ENCODE measurements at places on chromosomes 5 and 9.

GRCh38 chr9:73118898-73119554 is 32.6 kb upstream of the ANXA1 start:
- DNase-seq, result no peak

DNA sequence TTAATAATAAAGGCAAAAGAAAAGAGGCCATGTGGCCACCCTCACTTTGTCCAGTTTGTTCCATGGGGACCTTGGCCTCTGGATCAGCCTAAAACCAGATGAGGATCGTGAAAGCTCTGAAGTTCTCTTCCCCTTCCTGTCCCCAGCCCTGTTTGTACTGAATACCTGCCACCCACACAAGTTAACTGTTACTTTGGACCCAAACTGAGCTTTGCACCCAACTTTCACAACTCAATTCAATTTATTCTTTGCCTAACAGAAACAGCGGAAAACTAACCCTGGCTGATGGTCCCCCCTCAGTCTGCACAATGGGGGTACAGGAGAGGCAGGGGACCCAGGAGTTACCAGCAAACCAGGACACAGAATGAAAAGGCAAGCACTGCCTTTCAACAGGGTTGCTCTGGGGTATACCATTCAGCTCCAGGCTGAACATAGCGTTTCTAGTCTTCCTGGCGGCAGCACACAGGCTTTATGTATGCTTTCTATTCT is 28.2 kb downstream of the ABCA1 start:
- no peak for DNase-seq

DNA sequence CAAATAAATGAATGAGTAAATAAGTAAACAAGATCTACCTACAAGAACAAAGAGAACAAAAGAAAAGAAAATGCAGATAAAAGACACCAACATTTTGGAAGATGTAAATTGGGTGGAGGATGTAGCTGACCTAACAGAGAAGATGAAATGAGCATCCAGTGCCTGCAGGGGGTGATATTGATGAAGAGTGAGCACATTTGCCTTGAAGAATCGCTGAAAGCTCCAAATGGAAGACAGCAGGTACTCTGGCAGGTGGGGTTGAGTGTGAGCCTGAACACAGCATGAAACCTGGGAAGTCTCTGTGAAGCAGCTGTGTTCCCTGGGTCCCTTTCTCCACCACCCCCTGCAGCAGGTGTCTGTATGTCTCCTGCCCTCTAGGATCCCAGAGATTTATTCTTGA is 125.6 kb downstream of the NXNL2 start:
- no peak for DNase-seq

- no peak for DNase-seq
Observed at GRCh38 chr5:44839018-44839681, 30.4 kb downstream of the MRPS30 start.

DNA sequence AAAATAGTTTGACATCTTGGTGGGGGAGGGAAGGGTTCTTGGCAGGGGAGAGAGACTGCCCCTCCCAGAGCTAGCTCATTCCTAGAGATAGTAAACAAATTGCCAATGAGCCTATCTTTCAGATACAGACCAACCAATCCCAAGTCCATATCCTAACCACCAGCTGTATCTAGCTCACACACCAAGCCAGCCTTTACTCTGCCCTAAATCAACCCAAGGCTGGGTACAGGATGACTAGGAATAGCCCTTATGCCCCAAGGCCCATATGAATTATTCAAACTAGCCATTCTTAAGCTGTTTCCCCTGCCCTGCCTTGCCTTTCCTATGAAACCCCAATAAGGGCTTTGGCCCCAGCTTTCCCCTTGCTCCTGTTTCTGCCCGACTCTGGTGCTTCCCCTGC is 281.3 kb upstream of the PANK3 start:
- DNase-seq, result no peak

- no peak for DNase-seq
Observed at GRCh38 chr5:115894342-115894741, 52.6 kb downstream of the AP3S1 start.

DNA sequence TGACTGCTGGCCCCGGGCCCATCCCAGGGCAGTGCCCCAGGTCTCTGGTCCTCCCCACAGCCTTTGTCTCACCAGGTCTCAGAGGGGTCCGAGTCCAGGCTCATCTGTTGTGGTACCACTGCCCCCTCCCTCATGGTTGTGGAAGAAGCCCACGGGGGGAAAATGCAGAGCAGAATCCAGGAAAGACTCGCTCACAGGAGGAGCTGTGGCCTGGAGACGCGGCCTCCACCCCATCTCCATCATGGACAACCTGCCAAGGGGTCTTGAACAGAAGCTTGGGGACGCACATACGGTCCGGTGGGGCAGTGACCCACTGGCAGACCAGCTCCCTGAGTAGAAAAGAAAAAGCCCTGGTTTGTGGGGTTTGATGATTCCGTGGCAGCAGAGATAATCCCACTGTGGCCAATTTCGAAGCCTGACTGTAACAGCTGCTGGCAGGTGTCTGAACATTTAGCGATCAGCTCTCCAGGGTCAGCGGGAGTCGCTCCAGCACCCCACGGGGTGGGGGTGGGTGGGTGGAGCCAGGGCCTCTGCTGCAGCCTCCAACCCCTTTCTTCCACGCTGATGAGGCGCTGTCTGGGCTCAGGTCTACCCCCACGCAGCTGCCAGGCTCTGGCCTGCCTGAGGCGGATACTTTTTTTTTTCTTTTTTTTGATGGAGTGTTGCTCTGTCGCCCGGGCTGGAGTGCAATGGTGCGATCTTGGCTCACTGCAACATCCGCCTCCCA is 1.9 kb upstream of the GRIN1 start:
- no peak for DNase-seq

- DNase-seq, result no peak
Observed at GRCh38 chr9:98660541-98660940, 48.2 kb downstream of the GABBR2 start.

- no peak for DNase-seq
Observed at GRCh38 chr5:154603953-154604679, 126.1 kb upstream of the HAND1 start.

DNA sequence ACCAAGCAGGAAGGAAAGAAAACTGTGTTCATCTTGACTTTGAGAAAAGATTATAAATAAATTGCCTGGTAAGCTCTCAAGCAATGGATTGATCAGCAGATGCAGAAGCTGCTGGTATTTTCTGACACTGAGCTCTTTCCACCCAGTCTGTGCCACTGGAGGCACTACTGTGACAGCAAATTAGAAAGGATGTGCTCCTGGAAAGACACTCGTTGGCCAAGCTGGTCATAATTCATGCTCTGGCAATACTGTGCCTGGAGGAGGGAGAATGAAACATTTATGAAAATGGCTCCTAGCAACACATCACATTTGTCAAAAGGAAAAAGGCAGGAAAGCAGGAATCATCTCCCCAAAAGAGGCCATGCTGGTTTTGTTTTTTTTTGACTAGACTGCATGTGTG is 84.2 kb downstream of the CAVIN4 start:
- no peak for DNase-seq

DNA sequence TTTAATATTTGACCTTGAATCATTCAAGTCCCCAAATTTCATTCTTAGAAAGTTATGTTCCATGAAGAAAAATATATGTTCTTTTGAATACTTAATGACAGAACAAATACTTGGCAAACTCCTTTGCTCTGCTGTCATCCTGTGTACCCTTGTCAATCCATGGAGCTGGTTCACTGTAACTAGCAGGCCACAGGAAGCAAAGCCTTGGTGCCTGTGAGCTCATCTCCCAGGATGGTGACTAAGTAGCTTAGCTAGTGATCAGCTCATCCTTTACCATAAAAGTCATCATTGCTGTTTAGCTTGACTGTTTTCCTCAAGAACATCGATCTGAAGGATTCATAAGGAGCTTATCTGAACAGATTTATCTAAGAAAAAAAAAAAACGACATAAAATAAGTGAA is 65.4 kb downstream of the WDR41 start:
- DNase-seq, result no peak

GRCh38 chr9:92378865-92379560 is 25.4 kb downstream of the OGN start:
- no peak for DNase-seq

DNA sequence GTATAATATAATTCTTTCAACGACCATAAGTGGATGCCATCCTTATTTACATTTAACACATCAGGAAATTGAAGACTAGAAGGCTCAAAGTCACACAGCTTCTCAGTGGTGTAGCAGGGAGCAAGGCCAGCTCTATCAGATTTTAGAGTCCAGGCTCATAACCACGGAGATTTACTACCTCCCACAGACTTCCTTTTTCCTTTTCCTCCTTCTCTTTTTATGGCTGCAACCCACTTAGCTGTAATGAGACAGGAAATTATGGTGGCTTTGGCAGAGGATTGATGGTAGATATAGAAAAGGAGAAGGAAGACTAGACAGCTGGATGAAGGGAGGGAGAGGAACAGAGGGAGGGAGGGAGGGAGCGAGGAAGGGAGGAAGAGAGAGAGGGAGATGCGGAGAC is 47.4 kb downstream of the SPEF2 start:
- no peak for DNase-seq

- no peak for DNase-seq
Observed at GRCh38 chr5:59231221-59231931, 648.5 kb downstream of the RAB3C start.

- no peak for DNase-seq
Observed at GRCh38 chr5:145699846-145700245, 135.3 kb downstream of the PRELID2 start.

- no peak for DNase-seq
Observed at GRCh38 chr5:89493414-89493813, 610.4 kb upstream of the MEF2C start.

- no peak for DNase-seq
Observed at GRCh38 chr5:179198825-179199224, 138.7 kb downstream of the ZNF354C start.

DNA sequence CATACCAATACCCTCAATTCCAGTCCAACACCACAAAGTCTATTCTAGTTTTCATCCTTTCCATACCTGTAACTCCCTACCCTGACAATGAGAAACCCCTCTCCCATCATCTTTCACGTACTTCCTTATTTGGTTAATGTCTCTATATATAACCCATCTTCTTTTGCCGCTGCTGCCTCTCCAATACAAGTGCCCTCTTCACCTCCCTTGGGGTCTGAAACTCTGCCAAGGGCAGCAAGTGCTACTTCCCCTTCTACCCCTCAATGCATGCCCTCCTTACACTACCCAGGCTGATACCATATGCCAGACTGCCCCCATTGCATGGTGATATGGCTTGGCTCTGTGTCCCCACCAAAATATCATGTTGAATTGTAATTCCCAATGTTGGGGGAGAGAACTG is 24.4 kb upstream of the SMIM15 start:
- DNase-seq, result peak; percentile 45

DNA sequence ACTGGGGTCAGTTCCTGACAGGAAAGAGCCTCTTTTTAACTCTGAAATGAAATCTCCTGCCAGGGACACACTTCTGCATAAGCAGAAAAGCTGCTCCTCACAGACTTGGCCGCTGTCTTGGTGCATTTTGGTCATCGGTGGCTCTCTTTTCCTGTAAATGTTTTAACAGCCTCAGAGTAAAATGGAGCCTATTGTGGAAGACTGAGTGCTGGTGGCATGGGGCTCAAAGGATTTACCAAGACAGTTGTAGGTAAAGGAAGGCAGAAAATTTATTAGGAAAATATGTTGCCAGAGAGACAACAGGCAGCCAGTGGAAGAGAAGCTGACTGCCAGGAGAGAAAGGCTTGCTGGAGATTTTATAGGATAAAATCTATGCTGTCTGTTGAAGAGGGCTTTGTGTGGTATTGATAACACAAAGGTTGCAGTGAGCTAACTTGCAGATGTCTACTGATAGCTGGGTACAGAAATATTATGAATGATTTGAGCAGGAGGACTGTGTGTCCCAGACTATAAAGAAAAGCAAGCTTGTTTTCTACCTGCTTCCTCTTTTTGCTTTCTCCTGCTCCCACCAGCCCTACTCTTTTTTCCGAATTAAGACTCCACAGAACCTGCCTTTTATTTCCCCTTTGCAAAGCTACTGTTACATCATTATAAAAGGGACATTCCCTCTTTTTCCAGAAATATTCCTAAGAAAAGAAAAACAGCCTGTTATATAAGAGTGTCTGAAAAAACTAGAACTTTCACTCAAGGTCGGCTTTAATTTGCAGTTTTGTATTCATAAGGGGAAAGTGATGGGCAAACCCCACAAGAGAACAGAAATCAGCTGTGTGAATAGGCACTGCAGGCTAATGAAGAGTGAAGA is 27.9 kb upstream of the IFNA14 start:
- DNase-seq, result no peak

GRCh38 chr9:21144603-21145002 is 3.0 kb upstream of the IFNW1 start:
- no peak for DNase-seq

DNA sequence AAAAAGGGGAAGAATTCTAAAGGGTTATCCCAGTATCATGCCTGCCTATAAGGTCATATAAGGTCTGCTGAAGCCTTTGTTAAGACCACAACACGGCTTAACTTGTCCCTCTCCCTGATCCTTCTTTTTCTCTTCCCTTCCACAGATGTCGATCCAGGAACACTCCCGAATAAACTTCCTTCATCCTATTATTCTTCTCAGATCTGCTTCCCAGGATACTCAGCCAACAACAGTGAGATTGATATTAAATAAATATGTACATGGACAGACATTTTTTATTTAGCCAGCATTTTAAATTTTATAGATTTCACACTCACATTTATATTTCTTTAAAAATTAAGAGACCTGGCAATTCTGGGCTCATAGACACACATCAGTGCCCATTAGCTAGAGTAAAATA is 44.1 kb downstream of the DPYSL3 start:
- DNase-seq, result no peak

DNA sequence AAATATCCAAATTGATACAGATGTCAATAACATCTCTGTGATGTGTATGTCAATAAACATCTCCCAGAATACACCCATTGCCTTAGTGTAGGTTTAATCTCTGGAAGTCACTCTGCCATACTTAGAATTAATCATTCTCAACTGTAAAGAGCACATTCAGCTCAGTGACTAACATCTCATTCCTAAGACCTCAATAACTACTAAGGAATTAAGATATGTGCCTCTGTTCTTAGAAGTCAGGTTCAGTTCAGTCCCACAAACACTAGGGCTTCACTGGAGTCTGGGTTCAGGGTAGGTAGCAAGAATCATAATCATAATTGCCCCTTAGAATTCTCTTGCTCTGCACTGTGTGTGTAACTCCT is 31.7 kb downstream of the UGCG start:
- no peak for DNase-seq

DNA sequence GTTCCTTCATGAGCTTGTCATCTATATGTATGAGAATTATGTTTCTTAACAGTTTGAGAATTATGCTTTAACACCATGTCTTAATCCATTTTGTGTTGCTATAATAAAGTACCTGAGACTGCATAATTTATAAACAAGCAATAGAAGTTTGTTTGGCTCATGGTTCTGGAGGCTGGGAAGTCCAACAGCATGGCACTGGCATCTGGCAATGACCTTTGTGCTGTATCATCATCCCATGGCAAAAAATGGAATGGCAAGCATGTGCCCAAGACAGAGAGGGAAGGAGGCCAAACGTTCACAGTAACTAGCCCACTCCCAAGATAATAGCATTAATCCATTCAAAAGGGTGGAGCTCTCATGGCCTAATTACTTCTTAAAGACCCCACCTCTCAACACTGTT is 67.6 kb downstream of the MTX3 start:
- no peak for DNase-seq

- DNase-seq, result no peak
Observed at GRCh38 chr9:111148052-111149017, 110.1 kb upstream of the LPAR1 start.

Measured in bone marrow (tissue), 2 donors.